Stimulated activated CD8-positive, alpha-beta memory T cell treated with anti-CD3 and anti-CD28 coated beads, Interleukin-4, amount 100 ng/mL, for 24 hours (primary cell): ENCODE measurements at places on chromosomes 13 and 19.

GRCh38 chr19:17829855-17830566, 8.7 kb upstream of the INSL3 start:
- no peak for DNase-seq

DNA sequence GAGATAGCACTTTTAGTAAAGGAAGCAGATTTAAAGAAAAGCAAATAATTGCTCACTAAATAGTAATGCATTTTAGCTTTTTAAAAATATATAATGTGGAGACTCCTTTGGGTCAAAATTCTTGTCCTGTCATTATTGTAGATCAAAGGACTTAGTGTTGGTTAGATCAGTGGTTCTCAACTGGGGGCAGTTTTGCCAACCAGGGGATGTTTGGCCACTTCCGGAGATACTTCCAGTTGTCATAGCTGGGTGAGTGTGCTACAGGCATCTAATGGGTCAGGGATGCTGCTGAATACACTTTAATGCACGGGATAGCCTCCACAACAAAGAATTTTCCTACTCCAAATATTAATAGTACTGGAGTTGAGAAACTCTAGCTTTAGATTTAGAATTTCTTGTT, 126.8 kb downstream of the LMO7 start:
- no peak for DNase-seq

DNA sequence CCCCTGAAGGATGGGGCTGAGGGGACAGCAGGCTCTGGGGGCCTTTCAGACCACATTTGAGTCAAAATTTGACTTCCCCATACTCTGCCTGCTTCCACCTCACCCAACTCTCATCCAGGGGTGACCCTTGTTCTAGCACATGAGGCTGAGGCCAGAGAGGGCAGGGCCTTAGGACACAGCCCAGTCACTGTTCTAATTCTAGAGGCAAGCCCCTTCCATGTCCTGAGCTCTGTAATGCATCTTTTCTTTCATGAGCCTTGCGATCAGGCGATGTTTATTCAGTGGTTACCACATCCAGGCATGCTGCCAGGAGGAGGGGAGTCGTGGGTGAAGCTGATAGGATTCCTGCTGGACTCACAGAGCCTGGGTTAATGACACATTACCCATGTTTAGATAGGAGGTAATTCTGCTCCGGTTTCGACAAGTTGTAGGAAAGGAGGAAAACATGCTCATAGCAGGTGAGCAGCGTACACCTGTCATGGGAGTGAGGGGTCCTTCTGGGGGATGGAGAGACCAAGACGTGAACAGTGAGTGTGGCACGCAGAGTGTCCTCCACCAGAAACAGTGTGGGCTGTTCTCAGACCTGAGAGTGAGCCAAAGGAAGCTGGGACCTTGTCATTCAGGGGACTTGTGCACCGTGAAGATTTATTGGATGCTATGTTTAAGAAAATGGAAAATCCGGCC, 9.3 kb downstream of the RPS9 start:
- DNase-seq = no peak

DNA sequence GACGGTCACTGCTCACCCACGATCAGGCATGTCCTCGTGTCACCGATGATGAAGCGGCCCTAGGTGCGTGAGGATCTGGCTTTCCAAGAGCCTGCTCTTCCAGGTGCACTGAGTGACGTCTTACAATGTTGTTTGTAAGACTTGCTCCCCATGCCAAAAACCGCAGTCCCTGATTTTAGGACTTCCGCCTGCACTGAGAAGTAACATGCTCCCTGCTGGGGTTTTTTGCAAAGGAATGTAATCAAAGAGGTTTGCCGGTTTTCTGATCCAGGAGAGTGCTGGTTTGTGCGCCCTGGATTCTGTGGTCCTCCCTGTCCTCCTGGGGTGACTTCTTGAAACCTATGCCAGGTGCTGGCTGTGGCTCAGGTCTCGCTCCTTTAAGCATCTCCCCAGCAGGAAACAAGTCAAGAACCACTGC, 38.8 kb downstream of the MYO9B start:
- DNase-seq = no peak

GRCh38 chr13:112893207-112893569, 75.8 kb upstream of the MCF2L start:
- no peak for DNase-seq

GRCh38 chr19:4284176-4284958, 5.3 kb downstream of the SHD start:
- no peak for DNase-seq

DNA sequence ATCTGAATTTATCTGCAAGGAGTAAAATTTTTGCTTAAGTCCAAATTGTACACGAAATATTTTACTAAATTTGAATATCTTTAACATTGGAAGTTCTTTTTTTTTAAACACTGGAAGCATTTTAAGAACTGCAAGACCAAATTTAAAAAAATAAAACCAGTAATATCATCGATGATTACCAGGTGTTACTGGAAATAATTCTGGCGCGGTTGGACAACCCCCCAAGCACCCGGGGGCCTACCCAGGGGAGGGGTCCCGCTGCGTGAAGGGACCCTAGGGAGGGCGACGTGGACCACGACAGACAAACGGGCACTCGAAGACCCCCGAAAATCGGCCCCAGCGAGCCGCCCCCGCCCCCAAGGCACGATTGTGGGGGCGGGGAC, 12.6 kb upstream of the JSRP1 start:
- DNase-seq = no peak

GRCh38 chr13:48235341-48236135, 2.5 kb downstream of the ITM2B start:
- no peak for DNase-seq
